ELR (cell line): ENCODE measurements at places on chromosomes 3 and 15.

- no peak for DNase-seq
These were observed 32.1 kb upstream of the IQSEC1 start for GRCh38 chr3:13105181-13105895.

GRCh38 chr3:194462936-194463335 is 23.9 kb downstream of the ATP13A3 start:
- DNase-seq = no peak

- DNase-seq = peak; percentile 10
These were observed 426.6 kb upstream of the THBS1 start for GRCh38 chr15:39154227-39154638.

DNA sequence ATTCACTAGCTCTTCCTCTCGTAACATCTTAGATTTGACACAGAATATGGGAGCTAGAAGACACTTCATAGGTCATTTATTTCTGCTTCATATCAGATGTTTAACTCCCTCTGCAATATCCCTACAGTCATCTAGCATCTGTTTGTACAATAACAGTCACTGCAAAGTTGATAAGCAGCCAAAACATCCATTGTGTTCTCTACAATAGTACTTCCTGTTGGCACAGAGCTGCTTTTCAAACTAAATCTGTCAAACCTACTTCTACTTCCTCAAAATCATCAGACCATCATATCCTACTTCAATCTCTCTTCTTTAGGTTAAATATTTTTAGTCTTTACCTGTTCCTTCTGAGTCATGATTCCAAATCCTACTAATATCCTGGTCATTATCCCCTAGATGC is 233.2 kb downstream of the FGF12 start:
- no peak for DNase-seq

- no peak for DNase-seq
These were observed 19.9 kb downstream of the PLA2G4F start for GRCh38 chr15:42136513-42136912.

DNA sequence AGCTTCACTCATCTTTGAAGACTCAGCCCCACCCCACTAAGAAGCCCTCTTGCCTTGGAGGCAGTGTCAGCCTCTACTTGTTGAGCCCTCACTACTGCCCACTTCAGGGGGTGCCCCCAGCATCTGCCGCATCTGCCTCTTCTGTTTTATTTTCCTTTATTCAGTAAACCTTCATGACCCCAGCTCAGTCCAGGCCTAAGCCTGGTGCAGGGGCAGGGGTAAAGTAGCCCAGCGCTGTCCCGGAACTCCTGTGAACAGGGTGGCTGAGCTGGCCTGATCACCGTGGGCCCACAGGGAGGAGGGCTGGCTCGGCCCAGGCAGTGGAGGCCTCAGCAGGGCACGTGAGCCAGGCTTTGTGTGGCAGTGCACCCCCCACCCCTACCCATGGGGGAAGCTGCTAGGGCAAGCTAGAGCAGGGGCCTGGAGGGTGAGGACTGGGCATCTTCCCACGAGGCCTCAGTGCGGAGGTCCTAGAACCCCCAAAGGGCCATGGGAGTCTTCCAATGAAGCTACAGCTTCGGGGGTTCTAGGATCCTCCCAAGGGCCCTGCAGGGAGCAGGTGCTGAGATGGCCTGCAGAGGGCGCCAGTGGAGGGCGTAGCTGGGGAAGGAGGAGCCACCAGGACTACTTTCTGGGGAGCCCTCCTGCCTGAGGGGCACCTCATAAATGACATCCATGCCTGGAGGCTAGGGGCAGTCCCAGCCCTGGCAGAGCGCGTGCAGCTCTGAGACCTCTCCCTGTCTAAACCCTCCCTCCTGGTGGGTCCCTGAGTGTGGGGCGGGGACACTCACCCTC is 36.0 kb downstream of the TSPAN3 start:
- DNase-seq = peak; percentile 46

DNA sequence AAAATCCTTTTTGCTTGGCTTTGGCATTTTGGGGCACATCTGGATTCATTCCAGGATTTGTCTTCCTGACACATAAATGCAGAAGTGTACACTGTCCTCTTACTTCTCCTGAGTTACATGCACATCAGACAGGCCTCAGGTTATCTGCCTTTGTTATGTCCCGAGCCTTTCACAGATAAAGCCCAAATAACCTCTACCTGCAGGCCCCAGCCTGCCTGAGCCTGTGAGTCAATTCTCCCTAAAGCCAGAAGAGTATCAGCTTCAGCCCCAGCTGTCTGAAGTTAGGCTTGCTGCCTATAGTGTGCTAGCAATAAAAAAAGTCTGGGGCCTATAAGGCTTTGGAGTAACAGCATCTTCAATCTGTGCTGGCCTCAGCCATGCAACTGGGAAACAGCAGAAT is 17.7 kb upstream of the GSK3B start:
- no peak for DNase-seq

- DNase-seq = no peak
These were observed 58.4 kb downstream of the SCAPER start for GRCh38 chr15:76846782-76847181.

GRCh38 chr15:101193120-101193644 is 58.7 kb downstream of the CHSY1 start:
- peak; percentile 76 for DNase-seq

DNA sequence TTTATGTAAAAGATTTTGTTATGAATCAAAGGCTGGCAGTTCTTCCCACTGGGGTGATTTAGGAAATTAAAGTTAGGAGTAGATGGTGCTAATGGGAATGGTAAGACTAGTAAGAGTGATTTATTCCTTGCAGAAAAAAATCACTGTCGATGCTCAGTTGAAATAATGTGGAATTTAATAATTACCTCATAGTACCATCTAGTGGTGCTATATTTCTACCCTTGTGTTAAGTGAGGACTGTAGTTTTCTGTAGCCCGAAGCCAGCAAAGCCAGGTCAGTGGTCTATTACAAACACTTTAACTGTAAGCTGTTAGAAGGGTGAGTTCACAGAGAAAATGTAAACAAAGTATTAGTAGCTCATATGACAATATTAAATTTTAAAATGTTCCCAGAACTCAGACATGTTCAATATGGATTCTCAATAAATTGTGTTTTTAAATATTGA is 39.5 kb upstream of the GOLGA8J start:
- DNase-seq = peak; percentile 49
